Activated CD4-positive, alpha-beta memory T cell treated with anti-CD3 and anti-CD28 coated beads, Interleukin-2, amount 10 ng/mL, durations not matched to agents 7 days and 5 days (primary cell): ENCODE measurements at places on chromosomes 7 and 10. TPM values are rescaled to one million over a fixed set of nuclear protein-coding genes. Genes with fewer than 3 reads are reported as not detected.

GRCh38 chr10:20489961-20490360 is 407.1 kb downstream of the NEBL start:
- H3K27me3 ChIP-seq = no peaks in the 10 kb centered on the region
- no peak for DNase-seq
- H3K36me3 ChIP-seq = no peaks in the 10 kb centered on the region
- H3K4me3 ChIP-seq = no peak overlapping the region
- no peaks in the 10 kb centered on the region for H3K4me1 ChIP-seq

GRCh38 chr7:92681633-92682032 is 91.4 kb upstream of the FAM133B start:
- H3K27me3 ChIP-seq = no peaks in the 10 kb centered on the region
- H3K36me3 ChIP-seq = peaks cover 74% of the 10 kb centered on the region
- H3K4me1 ChIP-seq = peaks cover 75% of the 10 kb centered on the region

DNA sequence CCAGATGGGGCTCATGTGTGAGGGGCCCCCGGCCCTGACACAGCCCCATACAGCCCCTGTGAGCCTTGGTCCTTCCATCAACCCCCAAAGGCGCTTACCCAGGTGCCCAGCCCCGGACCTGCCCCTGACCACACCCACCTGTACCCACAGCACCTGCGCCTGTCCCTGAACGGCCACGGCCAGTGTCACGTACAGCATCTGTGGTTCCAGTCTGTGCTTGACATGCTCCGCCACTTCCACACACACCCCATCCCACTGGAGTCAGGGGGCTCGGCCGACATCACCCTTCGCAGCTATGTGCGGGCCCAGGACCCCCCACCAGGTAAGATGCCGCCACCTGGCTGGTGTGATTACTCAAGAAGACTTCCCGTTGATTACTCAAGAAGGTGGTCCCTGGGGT is 33.5 kb downstream of the SH2B2 start:
- no peak for DNase-seq
- no peaks in the 10 kb centered on the region for H3K36me3 ChIP-seq
- no peaks in the 10 kb centered on the region for H3K4me1 ChIP-seq
- peaks cover 5% of the 10 kb centered on the region for H3K27me3 ChIP-seq
- no peak overlapping the region for H3K27ac ChIP-seq

GRCh38 chr10:95408148-95408960 is 117.6 kb upstream of the PDLIM1 start:
- H3K27ac ChIP-seq = no peak overlapping the region
- H3K36me3 ChIP-seq = no peaks in the 10 kb centered on the region
- no peak overlapping the region for H3K4me3 ChIP-seq
- no peaks in the 10 kb centered on the region for H3K4me1 ChIP-seq
- H3K27me3 ChIP-seq = peaks cover 5% of the 10 kb centered on the region
- DNase-seq = no peak

DNA sequence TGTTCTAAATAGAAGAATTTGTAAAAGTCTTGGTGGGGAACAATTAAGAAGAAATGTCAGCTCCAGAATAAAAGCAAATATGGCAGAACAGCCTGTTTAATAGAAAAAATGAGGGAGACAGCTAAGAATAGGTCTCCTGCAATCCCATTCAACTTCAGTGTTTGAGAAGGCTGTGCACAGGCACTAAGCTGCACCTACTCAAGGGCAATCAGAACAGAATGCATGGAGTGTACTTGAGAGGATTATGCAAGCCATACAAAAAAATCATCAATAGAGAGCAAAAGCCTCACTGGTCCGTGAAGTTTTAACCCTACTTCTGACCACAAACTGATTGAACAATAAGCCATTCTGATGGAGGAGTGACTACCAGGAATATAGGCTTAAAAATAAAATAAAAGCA is 690.7 kb upstream of the PCDH15 start:
- no peaks in the 10 kb centered on the region for H3K27me3 ChIP-seq
- H3K4me1 ChIP-seq = no peaks in the 10 kb centered on the region
- DNase-seq = no peak
- no peak overlapping the region for H3K27ac ChIP-seq

GRCh38 chr10:77179015-77179695 is 458.5 kb downstream of the KCNMA1 start:
- H3K36me3 ChIP-seq = no peaks in the 10 kb centered on the region
- H3K4me3 ChIP-seq = no peak overlapping the region
- no peak for DNase-seq
- no peak overlapping the region for H3K27ac ChIP-seq
- no peaks in the 10 kb centered on the region for H3K27me3 ChIP-seq

- H3K4me1 ChIP-seq = peaks cover 21% of the 10 kb centered on the region
- H3K4me3 ChIP-seq = no peak overlapping the region
- no peak for DNase-seq
- no peaks in the 10 kb centered on the region for H3K36me3 ChIP-seq
- peaks cover 5% of the 10 kb centered on the region for H3K27me3 ChIP-seq
These were observed 11.7 kb upstream of the PRDX3 start for GRCh38 chr10:119190353-119190752.

DNA sequence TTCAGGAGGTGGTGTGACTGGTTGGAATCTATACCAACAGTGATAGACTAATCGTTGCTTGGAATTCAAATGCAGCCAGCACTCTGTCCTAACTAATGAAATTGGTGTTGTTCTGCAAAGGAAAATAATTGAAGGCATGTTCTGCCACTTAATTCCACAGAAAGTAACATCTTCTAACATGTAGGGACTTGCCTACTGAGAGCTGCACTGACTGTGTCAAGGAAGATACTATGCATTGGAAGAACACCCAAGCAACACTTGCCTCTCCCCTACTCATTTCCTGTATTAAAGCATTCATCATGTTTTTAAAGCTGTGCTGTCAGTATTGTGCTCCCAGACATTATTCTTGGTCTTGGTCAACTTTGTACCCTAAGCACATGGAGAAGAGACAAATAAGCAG is 2.7 kb upstream of the CYP3A7 start:
- peaks cover 3% of the 10 kb centered on the region for H3K36me3 ChIP-seq
- DNase-seq = no peak
- no peaks in the 10 kb centered on the region for H3K27me3 ChIP-seq
- H3K4me1 ChIP-seq = peaks cover 9% of the 10 kb centered on the region
- H3K27ac ChIP-seq = no peak overlapping the region

- H3K27me3 ChIP-seq = no peaks in the 10 kb centered on the region
- no peak for DNase-seq
- no peaks in the 10 kb centered on the region for H3K4me1 ChIP-seq
These were observed 1424.6 kb upstream of the LRRTM3 start for GRCh38 chr10:65501259-65501658.

- DNase-seq = no peak
- no peaks in the 10 kb centered on the region for H3K36me3 ChIP-seq
- H3K4me1 ChIP-seq = peaks cover 12% of the 10 kb centered on the region
- no peak overlapping the region for H3K4me3 ChIP-seq
These were observed 2.5 kb upstream of the EMX2 start for GRCh38 chr10:117539903-117540639.

DNA sequence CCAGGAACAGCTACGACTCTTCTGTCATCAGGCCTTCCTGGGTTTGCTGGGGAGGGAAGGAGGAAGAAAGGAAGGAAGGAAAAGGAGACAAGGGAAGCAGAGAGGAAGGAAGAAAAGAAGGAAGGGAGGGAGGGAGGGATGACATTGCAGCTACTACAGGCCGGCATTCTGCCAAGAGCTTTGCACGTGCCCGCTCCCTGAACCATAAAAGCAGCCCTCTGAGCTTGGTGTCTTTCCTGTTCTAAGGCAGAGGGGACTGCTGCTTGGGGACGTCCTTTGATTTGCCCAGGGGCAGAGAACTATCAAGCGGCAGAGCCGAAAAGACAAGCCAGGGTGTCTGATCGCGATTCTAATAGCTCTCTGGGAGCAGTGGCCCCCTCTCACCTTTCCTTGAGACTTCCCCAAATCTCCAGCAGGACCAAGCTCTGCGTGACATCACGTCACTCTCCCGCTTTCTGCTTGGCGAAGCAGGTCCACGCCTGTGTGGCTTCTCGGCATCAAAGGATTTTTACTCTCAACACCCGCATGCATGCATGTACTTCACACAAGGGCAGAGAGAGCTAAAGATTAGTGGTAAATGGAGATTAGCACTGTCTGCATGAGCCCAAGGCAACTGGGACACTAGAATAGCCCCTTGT is 167.8 kb upstream of the AUTS2 start:
- no peak overlapping the region for H3K4me3 ChIP-seq
- no peaks in the 10 kb centered on the region for H3K4me1 ChIP-seq

DNA sequence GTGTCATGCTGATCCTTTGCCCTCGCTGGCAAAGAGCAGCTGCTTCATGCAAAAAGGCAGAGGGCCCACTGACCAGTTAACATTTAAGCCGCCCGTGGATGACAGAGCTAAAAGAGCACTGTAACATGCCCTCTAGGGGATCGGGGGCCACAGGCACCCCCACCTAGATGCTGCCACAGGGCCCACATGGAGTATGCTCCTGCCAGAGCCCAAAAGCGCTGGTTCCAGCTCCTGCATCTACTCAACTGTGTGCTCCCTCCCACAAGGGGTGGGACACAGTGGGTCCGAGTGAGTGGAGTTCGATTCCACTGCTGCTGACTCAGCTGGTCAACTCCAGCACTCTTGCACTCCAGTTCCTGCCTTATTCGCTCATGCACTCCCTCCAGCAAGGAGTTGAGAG is 199.8 kb upstream of the CNTNAP2 start:
- no peak for DNase-seq
- no peak overlapping the region for H3K27ac ChIP-seq
- H3K36me3 ChIP-seq = no peaks in the 10 kb centered on the region
- no peak overlapping the region for H3K4me3 ChIP-seq

DNA sequence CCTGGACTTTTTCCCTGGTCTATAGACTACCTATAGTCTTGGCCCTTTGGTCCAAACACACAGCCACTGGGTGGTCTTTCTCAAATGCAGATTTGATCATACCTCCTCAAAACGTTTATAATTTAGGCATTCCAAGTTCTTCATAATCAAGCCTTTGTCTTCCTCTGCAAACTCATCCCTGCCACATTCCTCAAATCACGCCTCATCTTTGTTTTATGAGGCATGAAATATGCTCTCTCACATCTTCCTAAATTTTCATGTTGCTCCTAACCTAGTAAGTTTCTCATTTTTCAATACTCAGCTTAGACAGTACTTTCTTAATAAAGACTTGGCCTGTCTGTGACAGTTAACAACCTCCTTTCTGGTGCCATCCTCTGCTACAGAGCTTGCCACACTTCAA is 10.9 kb upstream of the HERC4 start:
- H3K4me3 ChIP-seq = no peak overlapping the region
- H3K27me3 ChIP-seq = peaks cover 3% of the 10 kb centered on the region
- no peak for DNase-seq
- H3K4me1 ChIP-seq = peaks cover 18% of the 10 kb centered on the region

- no peaks in the 10 kb centered on the region for H3K36me3 ChIP-seq
- DNase-seq = no peak
- no peaks in the 10 kb centered on the region for H3K27me3 ChIP-seq
These were observed 564.9 kb downstream of the POM121L12 start for GRCh38 chr7:53600296-53600695.

DNA sequence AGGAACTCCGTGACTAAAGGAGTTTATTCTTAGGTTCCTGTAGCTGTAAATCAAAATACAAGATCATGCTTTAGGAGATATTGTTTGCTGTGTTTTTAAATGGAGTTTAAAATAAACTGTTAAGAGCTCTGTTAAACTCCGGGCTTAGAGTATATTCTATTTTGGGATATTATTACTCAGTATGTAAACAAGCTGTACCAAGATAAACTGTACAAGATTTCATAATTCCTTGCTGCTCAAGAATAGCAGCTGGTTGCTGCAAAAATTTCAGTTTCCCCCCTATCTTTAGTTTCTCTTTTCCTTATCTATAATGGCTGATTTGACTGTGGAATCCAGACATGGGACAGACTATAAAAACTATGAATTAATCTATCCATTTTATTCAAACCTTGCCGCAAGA is 215.7 kb downstream of the HTR7 start:
- no peaks in the 10 kb centered on the region for H3K36me3 ChIP-seq
- no peaks in the 10 kb centered on the region for H3K4me1 ChIP-seq
- no peak overlapping the region for H3K27ac ChIP-seq

DNA sequence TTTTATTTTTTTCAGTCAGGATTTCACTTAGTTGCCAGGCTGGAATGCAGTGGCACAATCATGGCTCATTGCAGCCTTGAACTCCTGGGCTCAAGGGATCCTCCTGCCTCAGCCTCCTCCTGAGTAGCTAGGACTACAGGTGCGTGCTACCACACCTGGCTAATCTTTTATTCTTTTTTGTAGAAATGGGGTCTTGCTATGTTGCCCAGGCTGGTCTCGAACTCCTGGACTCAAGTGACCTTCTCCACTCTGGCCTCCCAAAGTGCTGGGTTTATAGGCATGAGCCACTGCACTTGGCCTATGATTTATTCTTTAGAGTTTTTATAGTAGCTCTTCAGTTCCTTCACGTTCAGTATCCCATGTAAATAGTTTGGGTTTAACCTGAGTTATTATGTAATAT is 5.5 kb downstream of the SND1 start:
- H3K4me3 ChIP-seq = no peak overlapping the region
- DNase-seq = no peak
- H3K27me3 ChIP-seq = no peaks in the 10 kb centered on the region
- H3K36me3 ChIP-seq = peaks cover 59% of the 10 kb centered on the region
- peaks cover 51% of the 10 kb centered on the region for H3K4me1 ChIP-seq
- H3K27ac ChIP-seq = no peak overlapping the region

GRCh38 chr10:15735763-15736162 is 16.0 kb upstream of the ITGA8 start:
- no peak for DNase-seq
- H3K4me1 ChIP-seq = no peaks in the 10 kb centered on the region
- peaks cover 6% of the 10 kb centered on the region for H3K27me3 ChIP-seq
- H3K27ac ChIP-seq = no peak overlapping the region
- no peak overlapping the region for H3K4me3 ChIP-seq

DNA sequence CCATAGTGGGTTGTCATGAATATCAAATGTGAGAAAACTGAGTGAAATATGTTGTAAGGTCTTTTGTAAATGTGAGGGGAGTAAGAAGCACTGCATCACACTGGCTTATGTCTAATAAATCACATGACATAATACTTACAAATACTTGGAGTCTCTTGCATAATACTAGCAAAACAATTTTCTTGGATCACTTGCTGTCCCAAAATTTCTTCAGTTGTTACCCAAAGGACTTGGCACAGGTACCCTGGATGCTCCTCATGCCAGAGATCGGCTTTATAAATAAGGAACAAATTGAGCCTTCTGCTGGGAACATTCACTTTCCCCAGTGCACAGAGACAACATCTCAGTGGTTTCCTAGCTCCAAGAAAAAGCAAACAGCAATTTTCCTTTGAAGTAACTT is 5.0 kb upstream of the LRIT2 start:
- no peak overlapping the region for H3K27ac ChIP-seq
- no peak for DNase-seq
- no peak overlapping the region for H3K4me3 ChIP-seq
- H3K36me3 ChIP-seq = no peaks in the 10 kb centered on the region
- H3K4me1 ChIP-seq = no peaks in the 10 kb centered on the region
- H3K27me3 ChIP-seq = peaks cover 15% of the 10 kb centered on the region

- H3K4me3 ChIP-seq = no peak overlapping the region
- H3K27me3 ChIP-seq = no peaks in the 10 kb centered on the region
- H3K4me1 ChIP-seq = no peaks in the 10 kb centered on the region
- no peaks in the 10 kb centered on the region for H3K36me3 ChIP-seq
- no peak for DNase-seq
- H3K27ac ChIP-seq = no peak overlapping the region
These were observed 202.8 kb downstream of the NEBL start for GRCh38 chr10:20694296-20694695.

The TEX36 gene
- not detected for total RNA-seq

The PARD3 gene
- total RNA-seq = 0.18 TPM

The LRRC4 gene
- not detected for total RNA-seq

The UNCX gene
- total RNA-seq = not detected

The PLXNA4 gene
- total RNA-seq = 1.4 TPM

The POLR1F gene
- total RNA-seq = 17.0 TPM

The UPK3BL2 gene
- total RNA-seq = 13.2 TPM

The TMEM60 gene
- total RNA-seq = 25.0 TPM

The MET gene
- total RNA-seq = 0.83 TPM

The ACTL6B gene
- total RNA-seq = not detected
